Gastroesophageal sphincter (tissue), 4 donors: ENCODE measurements at places on chromosomes 1 and 21. TPM values are rescaled to one million over a fixed set of nuclear protein-coding genes. Genes with fewer than 3 reads are reported as not detected.
A peak's percentile ranks its signal among the peaks of the same experiment; 100 is the strongest.

CHAF1B gene
- total RNA-seq = 2.1 TPM

LCE1C gene
- total RNA-seq = not detected

DNASE2B gene
- total RNA-seq = not detected

FLG2 gene
- not detected for total RNA-seq

FALEC gene
- not detected for total RNA-seq

- ATAC-seq = no peak
These were observed 63.2 kb downstream of the WNT9A start for GRCh38 chr1:227884370-227885134.

- ATAC-seq = no peak
These were observed 277.6 kb downstream of the DSCAM start for GRCh38 chr21:40569357-40569756.

DNA sequence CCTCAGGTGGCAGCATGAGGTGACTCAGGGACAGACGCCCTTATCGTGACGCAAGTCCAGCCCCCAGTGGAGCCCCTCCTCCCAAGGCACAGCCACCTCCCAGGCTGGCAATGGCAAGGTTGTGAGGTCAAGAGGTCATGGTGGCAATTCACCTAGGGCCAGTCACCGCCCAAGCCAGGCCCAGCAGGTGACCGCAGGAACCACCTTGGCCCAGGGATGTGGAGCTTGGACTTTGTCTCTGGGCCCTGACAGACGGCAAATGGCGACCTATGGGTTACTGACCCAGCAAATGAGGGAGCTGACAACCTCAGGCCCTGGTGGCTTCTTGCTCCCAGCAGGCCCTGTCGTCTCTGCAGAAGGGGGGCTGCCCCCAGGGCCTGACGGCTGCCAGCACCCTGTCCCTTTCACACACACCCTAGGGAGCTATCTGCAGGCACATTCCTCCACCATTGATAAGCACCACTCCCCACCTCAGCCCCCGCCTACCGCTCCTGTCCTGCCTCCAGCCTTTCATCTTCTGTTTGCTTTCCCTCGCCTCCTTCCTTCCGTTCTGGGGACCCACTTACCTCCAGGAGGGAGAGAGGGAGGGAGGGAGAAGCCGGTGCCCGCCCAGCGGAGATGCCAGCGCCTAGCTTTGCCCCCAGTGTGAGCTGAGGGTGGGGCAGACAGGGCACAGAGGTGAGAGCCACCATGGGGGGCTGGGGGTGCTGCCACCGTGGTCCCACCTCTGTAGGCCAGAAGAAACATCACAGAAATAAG lies 12.1 kb downstream of the EPHA2 start:
- ATAC-seq = no peak

DNA sequence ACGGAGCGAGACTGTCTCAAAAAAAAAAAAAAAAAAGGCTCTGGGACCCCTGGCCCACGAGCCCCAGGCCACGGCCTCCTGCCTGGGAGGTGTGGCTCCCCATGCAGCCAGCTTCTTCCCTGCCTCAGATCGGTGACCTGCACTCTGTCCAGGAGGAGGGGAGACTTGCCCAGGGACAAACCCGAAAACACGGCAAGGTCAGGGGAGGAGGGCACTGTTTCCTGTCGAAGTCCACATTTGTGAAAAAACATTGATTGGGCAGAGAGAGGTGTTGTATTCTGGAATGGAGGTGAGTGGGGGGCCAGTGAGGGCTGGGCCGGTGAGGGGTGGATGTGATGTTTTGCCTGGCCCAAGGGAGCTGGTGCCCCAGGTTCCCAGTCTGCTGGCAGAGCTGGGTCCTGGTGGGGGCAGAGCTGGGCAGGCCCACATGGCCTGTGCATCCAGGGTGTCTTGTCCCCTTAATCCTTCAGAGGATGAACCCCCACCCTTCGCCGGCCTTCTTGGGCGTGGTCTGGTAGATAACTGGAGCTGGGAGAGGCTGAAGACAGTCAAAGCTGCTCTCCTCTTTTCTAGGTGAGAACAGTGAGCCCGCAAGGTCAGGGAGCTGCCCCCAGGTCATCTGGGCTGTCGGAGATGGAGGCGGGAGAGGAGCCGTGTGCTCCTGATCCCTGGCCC lies 12.4 kb upstream of the FAAP20 start:
- ATAC-seq = no peak

DNA sequence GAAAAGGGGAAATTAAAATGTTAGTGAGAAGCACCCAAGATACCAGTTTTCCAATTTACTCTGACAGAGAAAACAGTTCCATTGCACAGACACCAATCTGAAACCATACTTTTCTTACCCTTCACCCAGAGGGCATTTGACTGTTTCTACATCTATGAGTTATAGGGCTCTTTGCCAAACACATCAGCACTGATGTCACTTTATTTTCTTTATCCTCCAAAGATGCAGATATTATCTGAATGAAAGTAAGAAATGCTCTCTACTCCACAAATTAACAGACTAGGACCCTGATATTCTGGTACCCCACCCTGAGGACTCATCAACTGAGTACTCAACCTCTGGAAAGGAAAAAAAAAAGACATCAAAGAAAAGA lies 24.2 kb upstream of the PEX19 start:
- ATAC-seq = no peak

- ATAC-seq = peak; percentile 87
These were observed 64.8 kb downstream of the WARS2 start for GRCh38 chr1:119075614-119076013.

DNA sequence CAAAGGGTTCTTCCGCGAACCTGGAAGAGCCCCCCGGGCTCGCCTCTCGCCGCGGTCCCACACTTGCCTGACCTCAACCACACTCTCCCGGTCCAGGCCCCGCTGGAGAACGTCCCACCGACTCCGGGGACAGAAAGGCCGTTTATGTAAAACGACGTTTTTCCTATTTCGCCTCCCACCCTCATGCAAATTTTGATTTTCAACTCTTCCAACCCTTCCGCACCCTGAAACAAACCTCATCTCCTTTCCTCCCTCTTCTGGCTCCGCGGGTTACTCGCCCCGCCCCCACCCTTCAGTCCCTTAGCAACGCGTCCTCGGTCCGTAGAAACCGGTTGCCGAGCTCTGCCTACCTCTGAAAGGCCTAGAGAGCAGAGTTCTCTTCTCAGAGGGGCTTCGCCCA lies at the start of gene C1orf141:
Gene C1orf141, minus strand, starts transcription at position 276 of the 400 bp plus-strand sequence. CDS start 7,730 bp downstream, outside the sequence.
- no peak for ATAC-seq
